ENCODE measurements at places on chromosomes 1 and 21. TPM values are rescaled to one million over a fixed set of nuclear protein-coding genes. Genes with fewer than 3 reads are reported as not detected.

The SV2A gene
- 12.5 TPM for total RNA-seq

The WDR47 gene
- total RNA-seq: 6.1 TPM

DNA sequence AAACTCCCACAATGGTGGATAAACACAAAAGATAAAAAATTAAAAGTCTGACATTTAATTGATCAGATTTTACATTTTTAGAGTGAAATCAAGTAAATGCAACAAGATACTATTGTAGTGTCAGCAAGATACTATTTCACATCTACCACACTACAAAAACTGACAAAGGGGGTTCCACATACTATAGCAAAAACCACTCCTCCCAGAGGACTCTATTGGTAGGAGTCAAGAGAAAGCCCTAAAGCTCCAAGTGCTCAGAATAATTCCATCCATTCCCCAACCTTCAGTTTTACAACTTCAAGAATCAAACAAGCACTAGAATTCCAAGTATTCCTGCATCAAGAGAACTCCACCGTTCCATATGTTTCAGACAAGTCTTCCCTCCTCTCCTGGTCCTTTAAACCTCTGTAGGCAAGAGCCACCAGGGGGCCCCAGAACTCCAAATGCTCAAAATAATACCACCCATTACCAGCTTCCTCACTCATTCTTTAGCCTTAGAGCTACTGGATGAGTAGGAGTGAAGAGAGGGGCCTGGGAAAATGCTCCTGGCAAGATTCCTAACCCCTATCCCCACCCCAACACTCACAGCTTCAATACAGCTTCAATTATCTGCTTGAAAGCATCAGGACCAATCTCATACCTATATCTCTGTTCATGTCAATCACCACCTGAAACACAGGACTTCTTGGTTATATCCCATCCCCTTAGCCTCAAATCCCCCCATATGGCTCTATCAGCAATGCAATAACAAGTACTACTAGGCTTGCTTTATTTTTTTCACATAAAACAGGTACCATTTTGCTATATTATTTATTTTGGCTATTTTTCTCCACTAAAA, 9.9 kb downstream of the TOR1AIP2 start:
- DNase-seq: no peak
- peaks cover 16% of the 10 kb centered on the region for H3K4me1 ChIP-seq
- H3K36me3 ChIP-seq: peaks cover 15% of the 10 kb centered on the region
- no peak overlapping the region for H3K27ac ChIP-seq
- H3K4me3 ChIP-seq: no peak overlapping the region

- no peaks in the 10 kb centered on the region for H3K36me3 ChIP-seq
- no peak for DNase-seq
- peaks cover 5% of the 10 kb centered on the region for H3K4me1 ChIP-seq
- H3K27me3 ChIP-seq: peaks cover 9% of the 10 kb centered on the region
- no peak overlapping the region for H3K27ac ChIP-seq
These were observed 70.3 kb downstream of the ABCA4 start for GRCh38 chr1:94050675-94051074.

DNA sequence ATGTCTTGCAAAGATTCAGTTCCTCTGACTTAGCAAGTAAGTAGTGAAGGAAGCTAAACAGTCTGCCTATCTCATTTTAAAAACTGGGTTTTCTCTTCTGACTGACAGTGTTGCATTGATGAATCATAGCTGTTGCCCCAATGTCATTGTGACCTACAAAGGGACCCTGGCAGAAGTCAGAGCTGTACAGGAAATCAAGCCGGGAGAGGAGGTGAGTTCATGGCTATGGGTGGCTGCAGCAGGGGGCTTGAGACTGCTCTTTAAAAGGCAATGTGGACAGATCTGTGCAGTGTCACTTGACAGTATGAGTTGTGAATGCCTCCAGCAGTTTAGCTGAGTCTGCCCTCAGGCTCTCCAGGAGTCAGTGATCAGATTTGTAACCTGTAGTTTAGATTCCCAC, 46.6 kb downstream of the SMYD2 start:
- H3K36me3 ChIP-seq: peaks cover 9% of the 10 kb centered on the region
- no peak overlapping the region for H3K4me3 ChIP-seq
- no peaks in the 10 kb centered on the region for H3K27me3 ChIP-seq

The FCMR gene
- 45.5 TPM for total RNA-seq

DNA sequence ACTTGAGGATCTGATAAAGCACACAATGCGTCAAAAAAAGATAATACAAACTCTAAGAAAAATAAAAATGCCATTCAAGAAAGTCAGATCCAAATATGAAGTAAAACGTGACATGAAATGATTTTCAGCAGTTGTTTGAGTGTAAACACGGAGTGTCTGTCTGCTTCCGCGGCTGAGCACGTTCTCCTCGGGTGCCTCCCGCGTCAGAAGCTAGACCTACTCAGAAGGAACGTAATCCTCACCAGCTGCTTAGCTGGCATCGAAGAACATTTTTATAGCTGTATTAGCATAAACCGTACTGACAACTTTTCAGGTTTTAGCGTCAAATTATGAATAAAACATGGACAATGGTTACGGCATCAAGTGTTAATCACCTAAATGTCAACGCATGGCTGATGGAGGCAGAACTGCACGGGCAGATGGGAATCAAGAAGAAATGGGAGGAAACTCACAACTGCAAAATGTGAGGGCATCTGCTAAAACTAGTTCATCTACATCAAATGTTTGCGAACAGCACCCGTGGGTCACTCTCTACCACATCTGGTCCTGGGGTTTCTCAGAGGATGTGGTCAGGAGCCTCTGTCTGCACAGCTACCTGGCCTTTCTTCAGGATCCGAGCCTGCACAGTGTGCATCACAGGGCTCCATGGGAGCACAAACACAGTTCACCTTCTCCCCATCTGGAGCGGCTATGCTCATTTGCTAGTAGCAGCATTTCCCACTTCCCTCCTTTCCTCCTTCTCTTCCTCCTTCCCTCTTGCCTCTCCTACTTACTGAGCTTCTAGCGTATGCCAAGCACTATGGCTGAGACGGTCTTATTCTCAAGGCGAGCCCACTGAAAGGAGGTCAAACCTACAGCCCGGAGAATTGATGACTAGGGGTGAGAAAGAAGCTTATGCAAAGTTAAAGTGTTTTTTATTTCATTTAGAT, 40.0 kb downstream of the RCAN1 start:
- H3K4me3 ChIP-seq: no peak overlapping the region
- DNase-seq: no peak
- H3K27me3 ChIP-seq: no peaks in the 10 kb centered on the region
- H3K27ac ChIP-seq: no peak overlapping the region

DNA sequence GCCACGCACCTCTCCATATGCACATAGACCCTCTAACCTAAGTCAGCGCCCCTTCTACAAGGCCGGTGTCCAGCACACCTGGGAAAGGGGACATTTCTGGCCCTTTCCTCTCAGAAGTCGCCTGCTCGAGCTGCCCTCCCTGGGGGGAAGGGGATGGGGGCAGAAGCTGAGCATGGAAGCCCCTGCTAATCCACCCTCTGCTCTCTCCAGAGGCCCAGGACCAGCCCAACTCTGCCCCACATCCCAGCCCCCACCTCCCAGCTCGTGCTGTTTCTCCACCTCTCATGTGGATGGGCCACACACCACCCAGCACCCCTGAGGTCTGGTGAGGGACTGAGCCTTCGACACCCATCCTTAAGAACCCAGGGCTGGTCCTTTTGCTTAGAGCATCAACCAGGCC, 14.8 kb downstream of the TNFRSF1B start:
- no peaks in the 10 kb centered on the region for H3K27me3 ChIP-seq
- H3K36me3 ChIP-seq: peaks cover 44% of the 10 kb centered on the region
- H3K4me3 ChIP-seq: no peak overlapping the region
- DNase-seq: no peak
- H3K27ac ChIP-seq: no peak overlapping the region

DNA sequence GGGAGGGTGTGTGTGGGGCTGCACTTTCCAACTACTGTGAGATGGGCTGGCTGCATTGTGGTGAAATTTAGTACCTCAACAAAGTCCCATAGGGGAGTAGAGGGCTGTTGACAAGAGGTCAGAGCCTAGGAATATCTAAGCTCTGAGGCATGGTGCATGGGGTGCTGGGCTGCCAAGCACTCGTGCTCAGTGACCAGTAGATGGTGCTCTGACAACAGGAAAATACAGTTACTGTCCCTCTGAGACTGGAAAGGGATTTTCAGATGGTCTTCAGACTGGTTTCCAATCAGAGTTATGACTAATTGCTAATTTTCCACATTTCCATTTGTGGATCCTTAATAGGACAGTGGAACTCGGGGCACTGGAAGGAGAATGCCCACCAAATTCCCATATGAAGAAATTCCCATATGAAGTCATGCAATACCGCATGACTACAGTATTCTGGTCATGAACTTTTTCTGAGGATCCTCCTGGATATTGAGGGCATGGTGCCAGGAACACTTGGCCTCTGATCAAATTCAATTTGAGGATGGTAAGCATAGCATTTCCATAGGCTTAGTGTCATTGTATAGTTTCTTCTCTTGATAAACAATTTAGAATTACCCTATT, 4.1 kb upstream of the CACNA1E start:
- H3K27me3 ChIP-seq: peaks cover 45% of the 10 kb centered on the region
- peaks cover 2% of the 10 kb centered on the region for H3K4me1 ChIP-seq
- DNase-seq: peak; percentile 10
- no peak overlapping the region for H3K27ac ChIP-seq
- no peaks in the 10 kb centered on the region for H3K36me3 ChIP-seq

DNA sequence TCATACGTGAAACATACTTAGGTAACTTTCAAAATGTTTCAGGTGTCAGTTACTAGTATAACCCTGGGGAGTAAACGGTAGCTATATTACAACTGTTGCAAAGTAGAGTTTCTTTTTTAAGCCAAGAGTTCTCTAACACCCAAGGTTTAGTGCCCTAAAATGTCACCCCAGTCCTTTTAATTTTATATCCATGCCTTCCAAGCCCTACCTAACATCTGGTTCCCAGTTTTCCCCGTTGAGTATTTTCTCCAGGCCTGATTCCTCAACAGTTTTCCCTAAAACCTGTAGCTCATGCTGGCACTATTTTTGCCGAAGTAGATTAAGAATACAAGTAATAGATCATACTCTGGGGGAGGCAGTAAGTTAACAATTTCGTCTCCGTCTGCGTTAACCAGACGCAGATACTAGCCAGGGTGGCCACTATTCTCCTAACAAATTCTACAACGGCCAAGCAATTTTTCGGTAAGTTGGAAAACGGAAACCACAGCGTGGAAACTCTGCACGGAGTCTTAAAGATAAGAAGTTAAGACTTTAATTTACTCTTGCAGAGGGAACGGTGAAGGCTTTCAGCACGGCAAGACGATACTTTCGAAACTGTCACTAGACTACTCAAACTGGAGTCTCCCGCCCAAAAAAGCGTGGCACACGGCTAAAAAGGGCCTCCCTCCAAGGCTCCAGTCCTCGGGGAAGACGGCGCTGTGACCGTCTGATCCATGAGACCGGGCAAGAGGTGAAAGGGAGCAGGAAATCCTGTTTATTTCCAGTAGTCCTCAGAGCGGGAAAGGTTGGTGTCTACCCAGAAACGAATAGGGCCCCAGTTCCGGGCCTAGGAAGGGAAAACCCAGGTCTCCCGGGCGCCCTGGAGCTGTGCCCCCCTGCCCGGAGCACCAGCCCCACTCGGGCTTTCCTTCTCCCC, 945 bp downstream of the SRSF4 start:
- peaks cover 47% of the 10 kb centered on the region for H3K36me3 ChIP-seq
- H3K4me1 ChIP-seq: peaks cover 46% of the 10 kb centered on the region
- H3K27me3 ChIP-seq: no peaks in the 10 kb centered on the region
- no peak for DNase-seq
- peak overlapping the region; percentile 98 for H3K27ac ChIP-seq
- H3K4me3 ChIP-seq: peak overlapping the region; percentile 96

GRCh38 chr1:204348722-204349121, 11.0 kb downstream of the PLEKHA6 start:
- H3K4me1 ChIP-seq: peaks cover 2% of the 10 kb centered on the region
- H3K27me3 ChIP-seq: no peaks in the 10 kb centered on the region
- H3K4me3 ChIP-seq: no peak overlapping the region

The KIF17 gene
- 0.16 TPM for total RNA-seq

The CFAP74 gene
- total RNA-seq: 0.46 TPM

The AMY2A gene
- not detected for total RNA-seq

DNA sequence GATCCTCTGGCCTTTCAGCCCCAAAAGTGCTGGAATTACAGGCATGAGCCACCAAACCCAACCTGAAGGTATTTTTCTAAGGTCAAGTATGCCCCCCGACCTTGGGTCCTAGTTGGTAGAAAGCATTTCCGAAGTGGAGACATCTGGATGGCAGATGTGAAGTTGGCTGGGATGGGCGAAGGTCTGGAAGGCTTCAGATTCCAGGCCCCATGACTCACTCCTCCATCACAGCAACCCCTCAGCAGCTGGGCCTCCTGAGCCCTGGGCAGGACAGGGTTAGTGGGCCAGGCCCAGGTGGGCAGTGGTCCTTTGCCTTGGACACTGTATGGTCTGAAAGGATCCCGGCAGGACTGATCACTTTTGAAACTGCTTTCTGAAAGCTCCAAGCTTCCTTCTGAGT, 23.3 kb downstream of the NAV1 start:
- no peak for DNase-seq
- H3K27ac ChIP-seq: no peak overlapping the region
- no peaks in the 10 kb centered on the region for H3K27me3 ChIP-seq
- H3K4me3 ChIP-seq: no peak overlapping the region

The MCOLN3 gene
- total RNA-seq: 0.24 TPM

- H3K27me3 ChIP-seq: peaks cover 4% of the 10 kb centered on the region
- no peak for DNase-seq
- no peaks in the 10 kb centered on the region for H3K36me3 ChIP-seq
- no peak overlapping the region for H3K27ac ChIP-seq
- no peaks in the 10 kb centered on the region for H3K4me1 ChIP-seq
These were observed 110.9 kb upstream of the C1orf174 start for GRCh38 chr1:4010814-4011605.

DNA sequence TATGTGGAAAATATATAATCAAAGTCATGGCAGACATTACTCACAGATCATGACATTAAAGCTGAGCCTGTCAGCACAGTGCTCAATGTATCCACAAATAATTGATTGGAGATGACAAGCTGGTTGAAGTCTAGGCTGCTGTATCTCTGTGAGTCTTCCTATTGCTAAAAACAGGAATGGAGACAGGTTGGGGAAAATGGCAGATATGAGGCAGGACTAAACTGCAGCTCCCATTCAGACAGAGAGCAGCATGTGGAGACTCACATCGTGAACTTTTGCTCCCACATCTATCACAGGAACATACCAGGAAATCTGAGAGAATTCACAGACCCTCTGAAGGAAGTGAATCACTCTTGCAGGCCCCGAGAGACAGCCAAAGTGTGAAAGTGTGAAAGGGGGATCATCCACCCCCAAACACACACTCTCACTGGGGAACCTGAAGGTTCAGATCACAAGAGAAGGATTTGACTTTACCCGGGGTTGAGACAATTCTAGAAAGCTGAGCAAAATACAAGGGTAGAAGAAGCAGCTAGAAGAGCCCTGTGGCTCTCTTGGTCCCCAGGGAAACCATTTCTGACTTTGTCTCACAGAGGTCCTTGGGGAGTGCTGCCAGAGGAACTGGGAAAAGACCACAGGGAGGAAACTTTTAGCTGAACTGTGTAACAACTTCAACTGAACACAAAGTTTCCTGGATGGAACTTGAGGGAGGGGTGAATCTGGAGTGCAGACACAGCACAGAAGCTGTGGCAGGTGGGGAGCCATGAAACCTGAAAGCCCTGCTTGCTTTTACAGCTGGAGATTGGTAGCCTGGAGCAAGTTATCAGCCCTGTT, 173.4 kb downstream of the S1PR1 start:
- peaks cover 9% of the 10 kb centered on the region for H3K27me3 ChIP-seq
- DNase-seq: peak; percentile 22
- H3K4me3 ChIP-seq: no peak overlapping the region
- peak overlapping the region; percentile 38 for H3K27ac ChIP-seq

The OR2L3 gene
- total RNA-seq: not detected
